ENCODE measurements at places on chromosomes 16 and 17. TPM values are rescaled to one million over a fixed set of nuclear protein-coding genes. Genes with fewer than 3 reads are reported as not detected.

Gene ITGB3
- 0.17 TPM for total RNA-seq

DNA sequence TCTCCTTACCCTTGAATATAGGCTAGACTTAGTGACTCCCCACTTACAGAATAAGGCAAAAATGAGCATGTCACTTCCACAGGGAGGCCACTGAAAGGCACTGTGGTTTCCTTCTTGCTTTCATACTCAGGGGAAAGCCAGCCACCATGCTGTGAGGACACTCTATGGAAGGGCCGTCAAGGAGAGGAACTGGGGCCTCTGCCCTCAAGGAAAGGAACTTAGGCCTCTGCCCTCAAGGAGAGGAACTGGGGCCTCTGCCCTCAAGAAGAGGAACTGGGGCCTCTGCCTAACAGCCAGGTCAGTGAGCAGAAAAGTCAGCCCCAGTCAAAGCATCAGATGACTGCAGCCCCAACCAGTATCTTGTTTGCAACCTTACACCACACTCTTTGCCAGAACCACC lies 30.1 kb downstream of the VPS35 start:
- peak; percentile 56 for DNase-seq

DNA sequence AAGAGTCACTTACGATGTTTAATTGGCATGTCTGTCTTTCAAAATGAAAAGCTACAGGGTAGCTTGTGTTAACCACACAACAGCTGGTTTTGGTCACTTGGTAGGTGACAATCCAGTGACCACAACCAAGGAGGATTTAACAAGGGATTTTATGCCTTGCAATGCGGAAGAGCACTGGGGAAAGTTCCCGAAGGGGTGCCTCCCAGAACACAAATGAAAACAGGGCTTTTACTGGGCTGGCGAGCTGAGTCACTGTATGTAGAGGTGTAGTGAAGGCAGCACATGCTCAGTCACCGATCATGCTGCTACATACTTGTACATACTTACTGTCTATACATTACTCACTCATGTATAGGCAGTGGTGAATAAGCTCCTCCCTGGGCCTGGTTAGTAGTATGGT lies 483.5 kb downstream of the CDH13 start:
- no peak for DNase-seq

DNA sequence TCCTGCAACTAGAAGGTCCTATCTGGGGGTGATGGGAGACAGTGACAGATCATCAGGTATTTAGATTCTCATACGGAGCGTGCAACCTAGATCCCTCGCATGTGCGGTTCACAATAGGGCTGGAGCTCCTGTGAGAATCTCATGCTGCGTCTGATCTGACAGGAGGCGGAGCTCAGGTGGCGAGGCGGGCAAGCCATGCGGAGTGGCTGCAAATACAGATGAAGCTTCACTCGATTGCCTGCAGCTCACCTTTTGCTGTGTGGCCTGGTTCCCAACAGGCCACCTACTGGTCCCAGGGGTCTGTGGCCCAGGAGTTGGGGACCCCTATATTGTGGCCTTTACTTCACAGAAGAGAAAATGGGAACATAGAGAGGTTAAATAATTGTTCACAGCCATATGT lies 200.4 kb downstream of the IRF8 start:
- DNase-seq: no peak

DNA sequence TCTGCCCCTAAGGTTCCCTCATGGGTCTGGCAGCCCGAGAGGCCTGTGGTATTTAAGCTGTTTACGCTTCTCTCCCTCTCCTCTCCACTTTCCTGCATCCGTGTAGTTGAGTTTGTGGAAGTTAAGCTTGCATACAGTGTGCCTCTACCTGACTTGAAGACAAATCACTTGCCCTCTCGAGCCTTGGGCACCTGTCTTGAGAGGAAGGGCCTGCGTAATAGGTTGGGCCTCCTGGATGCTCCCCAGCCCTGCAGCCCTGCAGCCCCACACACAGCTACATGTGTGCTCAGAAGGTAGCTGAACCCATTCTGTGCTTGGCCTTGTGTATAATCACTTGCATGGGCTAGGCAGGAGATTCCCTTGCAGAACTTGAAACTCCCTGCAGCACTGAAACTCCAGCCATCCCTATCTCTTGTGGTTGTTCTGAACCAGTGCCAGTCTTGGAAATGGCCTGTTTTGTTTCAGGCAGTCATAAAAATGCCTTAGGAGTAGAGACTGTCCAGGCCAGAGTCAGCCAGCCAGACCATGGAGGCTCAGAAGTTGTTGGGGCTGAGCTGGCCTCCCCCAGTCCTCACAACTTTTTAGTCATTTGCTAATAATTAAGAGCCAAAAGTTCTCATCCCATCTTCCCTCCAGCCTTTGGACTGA lies 134.6 kb downstream of the CLEC16A start:
- no peak for DNase-seq
